ENCODE measurements at places on chromosomes 5 and 9. TPM values are rescaled to one million over a fixed set of nuclear protein-coding genes. Genes with fewer than 3 reads are reported as not detected.

DNA sequence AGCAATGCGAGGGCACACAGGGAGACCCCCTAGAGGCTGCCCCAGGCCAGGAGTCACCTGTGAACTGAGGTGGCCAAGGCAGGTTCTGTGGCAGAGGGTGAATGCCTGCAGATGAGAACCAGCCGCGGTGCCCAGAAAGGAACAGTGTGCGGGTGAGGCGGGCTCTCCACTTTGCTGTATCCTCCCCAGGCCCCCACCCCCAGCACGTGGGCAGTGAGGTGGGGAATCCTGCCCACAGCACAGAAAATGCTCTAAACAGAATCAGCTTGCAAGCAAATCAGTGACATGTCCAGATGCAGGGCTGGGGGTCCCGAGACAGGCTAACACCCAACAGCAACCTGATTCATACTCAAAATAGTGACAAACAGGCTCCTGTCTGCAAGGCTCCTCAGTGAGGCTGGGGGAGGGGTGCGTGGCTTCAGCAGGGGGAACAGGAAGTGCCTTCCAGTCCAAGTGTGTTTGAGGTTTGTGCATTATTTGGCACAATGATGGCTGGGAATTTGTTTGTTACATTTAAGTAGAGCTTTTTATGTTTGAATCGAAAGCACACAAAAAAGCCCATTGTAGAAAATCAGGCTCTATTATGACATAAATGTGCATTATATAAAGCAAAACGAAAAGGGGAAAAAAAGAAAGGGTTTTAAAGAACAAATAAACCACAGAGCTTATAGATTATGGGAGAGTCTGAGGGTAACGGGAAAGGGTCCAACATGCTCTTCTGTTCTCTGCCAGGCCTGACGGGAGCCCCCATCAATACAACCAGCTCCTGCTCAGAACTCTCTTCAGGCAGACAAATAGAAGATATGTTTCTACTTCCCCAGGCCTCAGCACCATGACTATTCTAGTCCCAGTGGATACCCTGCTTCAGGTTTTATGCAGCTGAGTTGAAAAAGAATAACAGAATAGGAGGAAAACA, 201.3 kb downstream of the HSD17B3 start:
- no peak for DNase-seq

DNA sequence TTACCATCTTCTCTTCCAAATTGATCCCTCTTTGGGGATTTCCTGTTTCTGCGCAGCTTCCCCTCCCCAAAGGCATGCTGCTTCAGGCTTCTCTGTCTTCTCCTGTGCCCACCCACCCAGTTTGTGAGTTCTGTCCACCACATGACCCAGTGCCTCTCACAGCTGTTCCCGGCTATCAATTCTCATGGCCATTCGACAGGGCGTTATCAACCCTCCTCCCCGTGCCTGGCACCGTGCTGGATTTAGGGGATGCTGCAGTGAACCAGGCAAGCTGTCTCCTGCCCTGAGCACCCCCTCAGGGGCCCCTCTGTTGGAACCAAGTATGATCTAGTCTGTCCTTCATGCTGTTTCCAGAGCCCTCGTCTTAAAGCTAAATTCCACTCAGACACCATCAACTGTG, 38.7 kb downstream of the COL23A1 start:
- DNase-seq = no peak

DNA sequence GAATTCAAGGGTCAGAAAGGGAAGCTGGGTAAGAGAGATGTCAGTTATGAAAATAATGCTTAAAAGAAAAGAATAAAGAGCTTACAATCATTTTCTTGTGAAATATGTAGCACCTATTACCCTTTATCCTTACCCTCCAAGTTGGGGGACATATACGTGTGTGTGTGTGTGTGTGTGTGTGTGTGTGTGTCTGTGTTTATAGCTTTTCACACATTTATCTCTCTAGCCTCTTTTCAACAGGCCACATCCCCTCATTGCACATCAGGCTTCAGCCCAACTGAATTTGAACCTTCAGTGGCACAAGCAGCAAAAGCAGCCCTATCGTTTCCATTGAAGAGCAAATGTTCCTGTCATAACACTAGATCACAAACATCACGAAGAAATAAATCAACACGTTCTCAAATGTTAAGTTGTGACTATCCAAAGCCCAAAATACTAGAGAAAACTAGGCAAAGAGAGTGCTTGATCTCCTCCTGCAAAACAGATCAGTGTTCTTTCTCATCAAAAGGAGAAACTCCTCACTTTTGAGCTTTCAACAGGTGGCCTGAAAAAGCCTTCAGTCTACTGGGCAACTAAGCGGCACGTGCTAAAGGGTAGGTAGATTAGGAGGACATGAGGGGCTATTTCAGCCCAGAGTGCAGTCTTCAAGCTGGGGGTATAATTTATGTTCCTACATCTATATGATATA, 416.4 kb downstream of the EFNA5 start:
- DNase-seq = no peak

DNA sequence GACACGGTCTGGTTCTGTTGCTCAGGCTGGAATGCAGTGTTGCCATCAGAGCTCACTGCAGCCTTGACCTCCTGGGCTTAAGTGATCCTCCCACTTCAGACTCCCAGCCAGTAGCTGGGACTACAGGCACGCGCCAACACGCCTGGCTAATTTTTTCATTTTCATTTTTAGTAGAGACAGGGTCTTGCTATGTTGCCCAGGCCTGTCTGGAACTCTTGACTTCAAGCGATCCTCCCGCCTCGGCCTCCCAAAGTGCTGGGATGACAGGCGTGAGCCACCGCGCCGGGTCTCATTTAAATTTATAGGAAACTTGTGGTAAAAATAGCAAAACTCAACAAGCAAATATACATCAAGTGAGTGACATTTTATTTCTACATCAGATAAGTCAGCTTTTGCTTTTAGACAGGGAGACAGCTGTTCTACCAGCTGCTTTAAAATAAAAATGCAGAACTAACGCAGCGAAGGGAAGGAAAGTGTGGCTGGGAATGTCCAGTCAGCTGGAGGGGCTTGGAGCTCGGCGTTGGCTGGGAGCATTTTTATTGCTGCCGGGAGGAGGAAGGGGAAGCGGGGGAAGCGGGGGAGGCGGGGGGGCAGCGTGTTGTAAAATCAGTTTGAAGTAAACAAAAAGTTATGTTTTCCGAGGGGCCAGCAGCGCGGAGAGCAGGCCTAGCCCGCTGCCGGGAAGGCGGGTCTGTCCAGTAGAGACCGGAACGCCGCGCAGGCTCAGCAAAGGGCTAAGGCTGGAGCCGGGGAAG, 707 bp upstream of the ZFYVE16 start:
- DNase-seq = peak; percentile 12

TTC23L gene
- total RNA-seq = not detected

DNA sequence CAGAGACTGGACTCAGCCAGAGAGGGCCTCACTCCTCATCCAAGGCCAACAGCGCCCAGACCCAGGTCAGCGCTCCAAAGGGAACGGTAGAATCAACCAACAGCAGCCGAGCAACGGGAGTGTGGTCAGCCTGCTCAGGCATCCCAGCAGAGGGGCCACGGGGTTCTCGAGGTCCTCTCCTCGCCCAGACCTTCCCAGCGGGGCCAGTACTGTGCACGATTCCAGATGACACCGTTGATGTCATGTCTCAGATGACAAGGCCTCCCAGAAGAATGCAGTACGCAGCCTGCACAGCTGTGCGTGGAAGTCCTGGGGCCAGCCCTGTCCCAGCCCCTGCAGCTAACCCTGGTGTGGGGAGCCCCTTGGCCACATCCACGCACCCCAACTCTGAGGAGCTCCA, 141.0 kb upstream of the PPP1R26 start:
- no peak for DNase-seq

- no peak for DNase-seq
Observed at GRCh38 chr5:3564116-3564515, 31.5 kb upstream of the IRX1 start.

PDE6A gene
- total RNA-seq = 0.17 TPM

GLRA1 gene
- total RNA-seq = not detected

DNA sequence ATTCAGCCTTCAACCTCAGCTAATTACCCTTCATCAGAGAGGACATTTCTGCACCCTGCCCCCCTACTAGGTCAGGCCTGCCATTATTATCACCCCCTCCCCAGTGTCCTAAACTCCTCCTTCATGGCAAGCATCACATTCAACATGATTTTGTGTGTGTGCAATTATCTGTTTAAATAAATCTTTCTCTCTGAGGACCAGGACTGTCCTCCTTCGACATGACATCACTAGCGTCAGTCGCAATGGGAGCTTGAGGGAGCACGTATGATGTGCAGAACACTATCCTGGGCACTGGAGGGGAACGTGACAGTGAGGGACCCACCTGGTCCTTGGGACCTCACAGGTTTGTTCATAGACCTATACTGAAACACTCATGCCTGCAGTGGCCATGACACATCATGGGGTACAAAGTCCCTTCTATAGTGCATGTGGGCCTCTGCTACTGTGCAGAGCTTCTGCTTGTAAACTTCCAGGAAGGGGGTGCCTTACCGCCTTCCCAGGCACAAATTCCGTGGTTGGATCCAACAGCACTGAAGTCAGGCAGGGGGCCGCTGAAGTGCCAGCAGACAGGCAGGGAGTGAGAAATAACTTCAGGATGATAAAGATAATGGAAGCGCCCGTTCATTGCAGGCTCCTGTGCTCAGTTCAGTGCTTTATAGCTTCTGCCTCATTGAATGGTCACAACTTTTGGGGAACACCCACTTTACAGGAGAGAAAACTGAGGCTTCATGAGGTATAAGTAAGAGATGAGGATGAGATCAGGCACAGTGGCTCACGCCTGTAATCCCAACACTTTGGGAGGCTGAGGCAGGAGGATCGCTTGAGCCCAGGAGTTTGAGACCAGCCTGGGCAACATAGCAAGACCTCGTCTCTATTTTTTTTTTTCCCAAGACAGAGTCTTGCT, 36.0 kb upstream of the STXBP1 start:
- no peak for DNase-seq

GRCh38 chr5:31477516-31477915, 54.4 kb downstream of the DROSHA start:
- DNase-seq = no peak

GRCh38 chr5:39816156-39816845, 391.5 kb upstream of the DAB2 start:
- no peak for DNase-seq

DNA sequence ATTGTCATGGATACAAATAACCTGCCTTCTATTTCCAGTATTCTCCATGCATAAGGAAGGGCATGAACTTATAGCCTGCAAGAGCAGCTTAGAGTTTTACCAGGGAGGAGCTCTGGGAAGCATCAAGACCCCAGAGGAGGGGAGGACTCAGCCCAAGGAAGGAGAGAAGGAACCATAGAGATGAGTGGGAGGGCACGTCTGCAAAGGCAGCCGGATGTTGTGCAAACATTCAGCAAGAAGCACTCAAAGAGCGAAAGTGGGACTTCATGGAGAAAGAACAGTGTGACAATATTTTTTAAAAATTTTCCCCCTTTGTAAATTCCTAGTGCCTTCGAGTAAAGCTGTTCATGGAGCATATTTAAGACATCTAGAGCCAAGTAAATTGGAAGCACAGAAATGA, 270.1 kb upstream of the PTGER4 start:
- DNase-seq = no peak

GRCh38 chr5:163772241-163772640, 266.8 kb downstream of the MAT2B start:
- DNase-seq = no peak

SPAAR gene
- not detected for total RNA-seq

GRCh38 chr5:28517691-28518090, 1479.3 kb upstream of the CDH9 start:
- peak; percentile 46 for DNase-seq

GRCh38 chr5:176133877-176134276, 104.3 kb upstream of the SIMC1 start:
- no peak for DNase-seq

GRCh38 chr5:20678814-20679298, 690.9 kb upstream of the CDH18 start:
- peak; percentile 99 for DNase-seq

DNA sequence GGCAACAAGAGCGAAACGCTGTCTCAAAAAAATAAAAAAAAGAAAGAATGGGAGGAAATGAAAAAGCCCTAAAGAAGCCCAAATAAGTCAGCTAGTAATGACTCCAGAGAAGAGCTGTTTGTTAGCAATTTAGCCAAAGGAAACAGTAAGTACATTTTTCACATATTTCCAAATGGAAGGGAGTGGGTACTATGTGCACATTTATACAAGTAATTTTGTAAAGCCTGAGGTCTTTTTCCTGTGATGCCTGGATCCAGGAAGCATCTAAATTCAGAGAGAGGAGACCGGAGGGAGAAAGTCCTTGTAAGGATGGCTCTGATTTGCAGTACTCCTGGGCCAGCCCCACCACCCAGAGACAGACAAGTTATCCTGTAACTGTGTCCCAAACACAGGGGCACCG, 14.7 kb downstream of the FBP1 start:
- DNase-seq = no peak
